AG09309 (cell line): ENCODE measurements at places on chromosomes 3 and 15.

GRCh38 chr3:46656778-46657556, 36.5 kb downstream of the ALS2CL start:
- DNase-seq, result peak; percentile 44

- no peak for DNase-seq
Observed at GRCh38 chr3:143016321-143016972, 15.1 kb downstream of the U2SURP start.

GRCh38 chr3:23811185-23811527, 5.4 kb downstream of the UBE2E1 start:
- no peak for DNase-seq

DNA sequence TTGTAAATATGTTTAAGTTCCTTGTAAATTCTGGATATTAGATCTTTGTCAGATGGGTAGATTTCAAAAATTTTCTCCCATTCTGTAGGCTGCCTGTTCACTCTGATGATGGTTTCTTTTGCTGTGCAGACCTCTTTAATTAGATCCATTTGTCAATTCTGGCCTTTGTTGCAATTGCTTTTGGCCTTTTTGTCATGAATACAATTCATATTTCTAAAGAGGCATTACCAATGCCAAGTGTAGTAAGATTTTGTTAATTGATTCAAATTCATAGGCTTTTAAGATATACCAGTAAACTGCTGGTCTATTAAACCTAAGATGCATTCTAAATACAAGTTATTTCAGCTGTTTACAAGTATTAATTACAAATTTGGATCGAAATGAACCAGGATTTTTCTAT, 31.0 kb downstream of the PIK3R4 start:
- DNase-seq, result no peak

GRCh38 chr15:76274226-76274625, 37.0 kb downstream of the ETFA start:
- DNase-seq, result no peak

DNA sequence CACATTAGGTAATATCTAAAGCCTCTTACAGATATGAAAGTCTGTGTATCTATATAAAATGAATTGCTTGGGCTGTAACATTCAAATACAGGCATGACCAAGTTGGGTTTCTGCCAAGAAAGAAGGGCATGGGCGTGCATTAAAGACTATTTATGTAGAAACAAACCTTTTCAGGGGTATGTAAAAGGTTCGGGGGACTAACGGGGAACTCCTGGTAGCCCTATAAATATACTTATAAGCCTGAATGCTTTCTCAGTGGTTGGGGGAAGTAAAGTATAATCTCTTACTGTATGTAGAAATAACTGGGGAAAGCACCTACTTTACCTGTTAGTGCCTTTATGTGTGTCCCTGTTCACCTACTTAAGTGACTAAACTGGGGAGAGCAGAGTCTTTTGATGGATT, 154.5 kb upstream of the TBL1XR1 start:
- no peak for DNase-seq

GRCh38 chr3:126110431-126111125, 26.7 kb upstream of the SLC41A3 start:
- DNase-seq, result no peak

DNA sequence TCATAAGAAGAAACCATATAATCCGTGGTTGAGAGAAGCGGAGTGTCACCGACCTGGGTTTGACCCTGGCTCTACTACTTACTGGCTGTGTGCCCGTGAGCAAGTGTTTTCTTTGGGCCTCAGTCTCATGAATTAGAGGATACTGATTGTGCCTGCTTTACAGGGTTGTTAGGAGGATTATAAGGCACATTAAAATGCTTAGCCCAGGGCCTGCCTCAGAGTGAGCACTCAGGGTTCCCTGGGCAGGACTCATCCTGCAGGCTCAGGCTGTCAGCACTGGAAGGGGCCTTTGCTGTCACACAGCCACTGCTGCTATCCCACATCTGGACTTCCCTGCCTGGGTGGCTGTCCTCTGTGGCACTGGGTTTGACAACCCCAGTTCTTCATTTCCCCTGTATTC, 4.7 kb downstream of the PLA2G4F start:
- no peak for DNase-seq

DNA sequence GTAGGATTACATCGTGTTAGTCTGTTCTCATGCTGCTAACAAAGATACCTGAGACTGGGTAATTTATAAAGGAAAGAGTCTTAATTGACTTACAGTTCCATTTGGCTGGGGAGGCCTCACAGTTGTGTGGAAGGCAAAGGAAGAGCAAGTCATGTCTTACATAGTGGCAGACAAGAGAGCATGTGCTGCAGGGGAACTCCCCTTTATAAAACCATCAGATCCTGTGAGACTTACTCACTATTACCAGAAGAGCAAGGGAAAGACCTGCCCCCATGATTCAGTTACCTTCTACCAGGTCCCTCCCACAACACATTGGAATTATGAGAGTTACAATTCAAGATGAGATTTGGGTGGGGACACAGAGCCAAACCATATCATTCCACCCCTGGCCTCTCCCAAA, 3.4 kb downstream of the SLC25A26 start:
- no peak for DNase-seq

DNA sequence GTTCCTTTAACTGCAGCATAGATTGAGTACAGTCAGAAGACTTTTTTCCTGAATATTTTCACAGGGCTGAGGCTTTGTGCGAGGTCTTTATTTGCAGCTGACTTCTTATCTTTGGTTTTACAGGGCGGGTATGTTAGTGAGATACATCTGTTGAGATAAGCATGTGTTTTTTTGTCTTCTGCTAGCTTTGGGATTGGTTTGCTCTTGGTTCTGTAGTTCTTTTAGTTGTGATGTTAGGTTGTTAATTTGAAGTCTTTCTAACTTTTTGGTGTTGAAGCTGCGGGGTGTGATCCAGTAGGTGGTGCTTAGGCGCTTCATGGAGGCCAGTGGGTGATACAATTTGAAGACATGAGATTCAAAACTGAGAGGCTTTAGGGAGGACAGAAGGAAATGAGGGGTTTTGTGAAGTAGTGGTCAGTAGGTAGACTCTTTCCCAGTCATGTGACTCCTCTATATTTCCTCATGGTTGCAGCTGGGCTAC, 67.9 kb upstream of the TNFSF10 start:
- DNase-seq, result no peak

GRCh38 chr15:73051391-73051806, 864 bp upstream of the NEO1 start:
- DNase-seq, result no peak

DNA sequence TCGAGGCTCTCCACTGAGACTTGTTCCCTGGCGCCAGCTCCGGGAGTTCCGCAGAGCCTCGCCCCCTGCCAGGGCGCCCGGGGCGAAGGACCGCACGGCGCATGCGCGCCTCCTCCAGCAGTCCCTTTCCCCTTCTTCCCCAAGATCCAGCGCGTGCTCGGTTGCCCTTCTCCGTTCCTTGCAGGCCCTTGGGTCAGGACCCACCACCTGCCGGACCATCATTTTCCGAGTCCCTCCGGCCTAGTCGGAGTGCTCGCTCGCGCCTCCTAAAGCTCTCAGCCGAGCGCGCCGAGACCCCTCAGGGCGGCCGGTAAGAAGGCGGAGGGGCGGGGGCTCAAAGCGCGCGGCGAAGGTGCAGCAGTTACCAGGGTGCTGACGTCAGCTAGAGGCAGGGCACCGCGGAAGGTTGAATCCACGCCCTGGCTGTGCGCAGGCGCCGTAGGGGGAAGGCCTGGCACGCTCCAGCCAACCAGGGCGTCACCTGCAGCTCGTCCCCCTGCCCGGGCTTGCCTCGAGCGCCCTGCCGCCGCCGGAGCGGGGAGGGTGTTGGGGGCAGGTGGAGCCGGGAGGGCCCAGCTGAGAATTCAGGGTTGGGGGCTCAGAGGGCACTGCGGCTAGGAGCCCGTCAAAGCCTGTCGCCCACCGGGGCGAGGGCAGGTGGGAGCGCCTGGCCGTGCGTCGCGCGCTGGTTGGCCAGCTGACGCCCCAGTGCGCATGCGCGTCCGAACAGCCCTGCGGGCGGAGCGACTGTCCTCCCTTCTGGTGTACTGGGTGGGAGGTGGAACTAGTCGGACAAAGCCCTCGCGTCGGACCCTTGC, at the start of gene TCAIM:
TCAIM (plus strand) TSS at position 757 of the 818 bp plus-strand sequence. CDS start 16,017 bp downstream, outside the sequence.
- DNase-seq, result peak; percentile 78

GRCh38 chr3:12556314-12556689, 585 bp upstream of the MKRN2 start:
- no peak for DNase-seq

GRCh38 chr3:170056710-170057454, 19.1 kb downstream of the GPR160 start:
- DNase-seq, result no peak

DNA sequence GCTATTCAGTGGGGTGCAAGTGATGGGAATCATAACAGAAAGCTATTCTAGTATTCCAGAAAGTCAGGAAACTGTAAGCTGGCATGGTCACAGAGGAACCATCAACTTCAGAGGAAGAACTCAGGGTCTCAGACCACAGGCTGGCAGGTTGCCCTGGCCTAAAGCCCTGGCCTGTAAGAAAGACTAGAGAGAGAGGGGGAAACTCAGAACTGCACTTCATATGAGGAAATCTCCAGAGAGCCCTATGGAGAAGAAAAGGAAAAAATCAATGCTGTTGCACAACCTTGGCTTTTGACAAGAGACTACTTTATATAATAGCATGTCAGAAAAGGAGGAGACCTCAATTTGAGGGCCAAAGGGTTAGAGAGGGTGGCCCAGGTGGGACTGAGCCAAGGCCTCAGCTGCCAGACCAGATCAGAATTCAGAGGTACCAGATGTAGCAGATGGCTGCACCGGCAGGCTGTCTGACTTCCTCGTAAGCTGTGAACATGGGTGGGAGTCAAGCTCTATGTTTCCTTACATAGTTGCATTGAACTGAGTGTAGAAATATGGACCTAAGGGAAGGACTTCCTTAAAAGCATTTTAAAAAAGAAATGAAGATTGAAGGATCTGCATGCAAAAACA, 333.8 kb downstream of the PDCD6IP start:
- DNase-seq, result no peak

GRCh38 chr15:84840741-84841429, 23.7 kb downstream of the ALPK3 start:
- peak; percentile 49 for DNase-seq

GRCh38 chr15:59159210-59159609, 47.4 kb upstream of the LDHAL6B start:
- no peak for DNase-seq

- DNase-seq, result no peak
Observed at GRCh38 chr3:113264283-113265131, 53.1 kb downstream of the BOC start.

GRCh38 chr15:34652726-34653033, 69.2 kb upstream of the GOLGA8B start:
- DNase-seq, result no peak

GRCh38 chr3:151900884-151901643, 27.6 kb downstream of the SUCNR1 start:
- no peak for DNase-seq

DNA sequence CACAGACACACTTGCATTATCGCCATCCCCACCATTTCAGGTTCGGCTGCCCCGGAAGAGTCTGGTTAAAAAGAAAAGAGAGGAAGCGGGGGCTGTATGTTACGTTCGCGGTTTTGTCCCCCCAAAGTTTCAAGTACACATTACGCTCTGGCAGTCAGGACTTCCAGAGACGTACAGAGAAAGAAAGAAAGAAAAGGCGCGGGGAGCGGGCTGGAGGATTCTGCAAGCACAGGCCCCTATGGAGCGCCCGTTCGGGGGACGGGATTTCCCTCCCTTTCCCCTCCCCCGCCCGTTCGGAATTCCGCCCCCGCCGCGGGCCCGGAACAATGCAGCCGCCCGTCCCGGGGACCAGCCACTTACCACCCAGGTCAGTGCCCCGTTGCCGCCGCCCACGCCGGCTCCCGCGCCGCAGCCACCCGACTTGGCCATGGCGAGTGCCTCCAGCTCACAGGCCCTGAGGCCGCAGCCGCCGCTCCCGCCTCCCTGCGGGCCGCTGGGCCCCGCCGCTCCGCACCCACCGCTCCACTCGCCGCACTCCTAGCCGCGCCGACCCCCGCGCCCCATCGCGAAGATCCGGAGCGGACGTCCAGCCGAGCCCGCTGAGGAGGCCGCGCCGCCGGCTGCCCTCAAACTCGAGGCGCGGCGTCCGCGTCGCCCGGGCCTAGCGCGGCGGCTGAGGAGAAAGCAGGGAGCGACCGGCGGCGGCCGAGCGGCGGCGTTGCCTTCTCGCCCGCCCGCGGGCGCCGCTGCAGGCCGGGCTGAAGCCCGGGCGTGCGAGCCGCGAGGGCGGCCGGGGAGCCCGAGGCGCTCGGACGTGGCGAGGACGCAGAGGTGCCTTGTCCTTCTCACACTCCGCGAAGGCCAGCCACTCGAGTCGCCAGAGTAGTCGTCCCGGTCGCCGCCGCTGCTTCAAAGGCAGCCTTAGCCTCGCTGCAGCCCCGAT, 567 bp downstream of the TOP2B start:
- DNase-seq, result no peak

- DNase-seq, result no peak
Observed at GRCh38 chr15:69093127-69093526, 67.3 kb upstream of the GLCE start.

- DNase-seq, result peak; percentile 46
Observed at GRCh38 chr3:177468816-177469215, 271.5 kb upstream of the TBL1XR1 start.

GRCh38 chr3:21654241-21654640, 96.8 kb downstream of the ZNF385D start:
- no peak for DNase-seq

GRCh38 chr15:40867199-40867598, 6.8 kb downstream of the RHOV start:
- no peak for DNase-seq

GRCh38 chr15:38707802-38708671, 143.4 kb upstream of the RASGRP1 start:
- no peak for DNase-seq

DNA sequence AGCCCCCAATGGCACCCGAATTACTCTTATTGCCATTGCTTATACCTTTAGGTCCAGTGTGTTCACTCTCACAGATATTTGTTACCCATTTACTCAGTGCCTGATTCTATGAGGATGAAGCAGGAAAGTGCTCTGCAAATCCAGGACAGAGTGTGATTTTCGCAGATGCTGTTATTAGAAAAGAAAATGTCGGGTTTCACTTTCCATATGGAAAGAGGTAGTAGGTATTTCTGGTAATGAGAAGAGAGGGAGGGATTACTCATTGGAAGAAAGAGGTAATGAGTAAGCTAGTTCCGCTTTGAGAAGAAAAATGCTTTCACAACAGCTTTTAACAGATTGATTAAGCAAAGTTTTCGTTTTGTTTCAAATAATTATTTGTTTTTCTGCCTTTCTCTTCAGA, 336.3 kb upstream of the CFAP20DC start:
- DNase-seq, result no peak
